ENCODE measurements at places on chromosomes 2 and 18.

GRCh38 chr2:220101980-220102379, 474.6 kb downstream of the SLC4A3 start:
- DNase-seq: no peak

GRCh38 chr18:22705328-22705727, 227.8 kb upstream of the RBBP8 start:
- peak; percentile 37 for DNase-seq

DNA sequence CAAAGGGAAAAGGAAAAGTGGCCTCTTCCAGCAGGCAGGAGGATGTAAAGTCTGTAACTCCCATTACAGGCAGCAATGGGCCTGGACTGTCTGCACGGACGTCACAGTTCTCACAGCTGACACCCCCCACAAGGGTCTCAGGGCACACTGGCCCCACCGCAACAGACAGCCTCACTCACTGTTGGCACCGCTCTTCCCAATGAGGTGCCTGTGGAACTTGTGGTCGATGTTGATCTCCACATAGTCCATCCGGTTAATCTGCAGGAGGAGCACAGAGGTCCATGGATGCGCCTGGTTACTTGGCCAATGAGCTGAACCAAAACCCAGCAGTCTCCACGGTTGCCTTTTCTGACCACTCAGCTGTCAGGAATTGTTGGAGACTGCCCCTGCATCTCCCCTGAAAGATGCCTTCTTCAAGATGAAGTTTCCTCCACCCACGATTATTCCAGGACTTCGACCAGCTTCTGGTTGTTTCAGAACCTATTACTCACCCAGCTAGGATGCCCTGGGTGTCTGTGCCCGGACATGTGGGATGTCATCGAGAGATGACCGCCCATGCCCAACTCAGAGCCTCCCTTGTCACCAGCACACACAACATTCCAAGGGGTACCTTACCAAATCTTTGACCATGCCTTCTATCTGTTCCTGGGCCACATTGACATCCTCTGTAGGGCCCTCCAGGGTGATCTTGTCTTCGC, 62.5 kb downstream of the HDLBP start:
- no peak for DNase-seq

- DNase-seq: no peak
These were observed 352.0 kb downstream of the THSD7B start for GRCh38 chr2:137117385-137117784.

GRCh38 chr2:40628556-40628955, 176.7 kb upstream of the SLC8A1 start:
- peak; percentile 54 for DNase-seq

- no peak for DNase-seq
These were observed 107.1 kb downstream of the TFCP2L1 start for GRCh38 chr2:121177896-121178295.
